Naive B cell (primary cell): ENCODE measurements at places on chromosomes 7 and 10.
A peak's percentile ranks its signal among the peaks of the same experiment; 100 is the strongest.

GRCh38 chr10:121236621-121237020, 361.6 kb downstream of the FGFR2 start:
- no peak for DNase-seq

- no peak for DNase-seq
These were observed 185.3 kb upstream of the PCLO start for GRCh38 chr7:83347945-83348444.

- DNase-seq, result no peak
These were observed 3.2 kb downstream of the AKR1B15 start for GRCh38 chr7:134552105-134552504.

DNA sequence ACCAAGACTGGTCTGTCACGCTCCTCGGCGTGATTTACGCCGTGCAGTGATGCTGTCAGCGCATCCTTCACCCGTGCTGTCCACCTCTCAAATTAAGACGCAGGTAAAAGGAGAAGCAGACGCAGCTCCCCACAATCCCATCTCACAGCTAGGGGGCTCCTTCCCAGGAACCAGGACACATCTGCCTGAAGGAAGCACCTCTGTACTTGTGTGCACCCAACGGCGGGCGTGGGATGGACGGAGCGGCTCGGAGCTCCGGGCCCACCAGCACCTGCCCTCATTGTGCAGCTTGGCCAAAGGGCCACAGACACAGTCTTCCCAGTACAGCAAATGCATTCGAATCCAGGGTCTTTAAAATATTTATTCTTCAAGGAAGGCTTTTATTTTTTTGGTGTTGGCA, 55.3 kb downstream of the STK32C start:
- no peak for DNase-seq

DNA sequence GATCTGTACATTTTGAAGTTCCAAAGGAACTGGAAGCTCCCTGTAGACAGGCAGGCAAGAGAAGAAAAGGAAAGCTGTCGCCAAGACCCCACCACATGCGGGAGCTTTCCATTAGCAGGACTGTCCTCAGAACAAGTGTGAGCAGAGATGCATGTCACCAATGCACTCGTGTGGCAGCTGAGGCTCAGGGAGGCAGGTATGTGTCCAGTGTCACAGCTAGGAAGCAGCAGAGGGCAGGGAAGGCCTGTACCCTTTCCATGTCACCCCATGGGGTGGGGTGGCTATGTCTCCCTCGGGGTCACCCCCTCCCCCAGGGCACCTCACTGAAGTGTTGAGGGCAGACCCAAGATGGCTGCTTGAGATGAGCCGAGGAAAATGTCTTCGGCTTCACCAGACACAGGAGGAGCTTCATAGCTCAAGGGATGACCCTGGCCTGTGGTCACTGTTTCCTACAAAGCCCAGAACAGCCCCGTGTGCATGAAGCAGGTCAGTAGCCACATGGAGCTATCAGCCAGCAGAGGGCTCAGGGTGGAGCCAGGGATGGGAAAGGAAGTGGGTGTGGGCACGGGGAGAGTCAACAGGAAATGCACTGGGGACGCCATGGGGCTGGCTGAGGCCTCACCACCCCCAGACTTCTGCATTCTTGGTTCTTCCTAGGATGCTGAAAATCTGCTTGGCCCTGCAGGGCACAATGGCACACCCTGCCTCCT, 96.6 kb downstream of the FAM53B start:
- DNase-seq, result peak; percentile 72

DNA sequence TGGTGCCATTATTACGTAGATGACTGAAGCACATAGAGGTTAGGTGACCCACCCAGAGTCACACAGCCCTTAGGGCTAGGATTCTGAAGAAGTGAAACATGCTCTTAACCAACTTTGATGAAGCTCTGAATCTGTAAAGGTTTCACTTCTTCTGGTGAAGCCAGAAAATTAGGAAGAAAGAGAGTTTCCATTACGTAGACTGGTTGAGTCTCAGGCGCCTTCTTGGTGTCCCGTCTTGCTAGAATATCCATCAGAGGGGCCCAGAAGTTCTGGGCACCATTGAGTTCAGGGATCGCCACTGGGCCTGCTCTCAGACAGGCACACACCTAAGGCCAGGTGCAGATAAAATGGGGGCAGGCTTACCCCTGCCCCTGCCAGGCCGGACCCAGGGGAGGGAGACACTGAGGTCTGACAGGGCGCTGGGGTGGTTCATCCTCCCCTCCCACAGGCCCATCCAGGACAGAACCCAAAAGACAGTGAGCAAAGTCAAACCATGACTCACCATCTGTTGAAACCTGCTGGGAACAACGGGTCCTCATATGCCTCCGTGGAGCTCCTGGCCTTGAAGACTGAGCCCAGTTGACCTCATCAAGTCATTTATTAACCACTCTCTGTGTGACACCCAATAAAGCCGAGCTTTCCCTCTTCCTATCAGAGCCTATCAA, 33.2 kb downstream of the DRGX start:
- DNase-seq, result no peak

DNA sequence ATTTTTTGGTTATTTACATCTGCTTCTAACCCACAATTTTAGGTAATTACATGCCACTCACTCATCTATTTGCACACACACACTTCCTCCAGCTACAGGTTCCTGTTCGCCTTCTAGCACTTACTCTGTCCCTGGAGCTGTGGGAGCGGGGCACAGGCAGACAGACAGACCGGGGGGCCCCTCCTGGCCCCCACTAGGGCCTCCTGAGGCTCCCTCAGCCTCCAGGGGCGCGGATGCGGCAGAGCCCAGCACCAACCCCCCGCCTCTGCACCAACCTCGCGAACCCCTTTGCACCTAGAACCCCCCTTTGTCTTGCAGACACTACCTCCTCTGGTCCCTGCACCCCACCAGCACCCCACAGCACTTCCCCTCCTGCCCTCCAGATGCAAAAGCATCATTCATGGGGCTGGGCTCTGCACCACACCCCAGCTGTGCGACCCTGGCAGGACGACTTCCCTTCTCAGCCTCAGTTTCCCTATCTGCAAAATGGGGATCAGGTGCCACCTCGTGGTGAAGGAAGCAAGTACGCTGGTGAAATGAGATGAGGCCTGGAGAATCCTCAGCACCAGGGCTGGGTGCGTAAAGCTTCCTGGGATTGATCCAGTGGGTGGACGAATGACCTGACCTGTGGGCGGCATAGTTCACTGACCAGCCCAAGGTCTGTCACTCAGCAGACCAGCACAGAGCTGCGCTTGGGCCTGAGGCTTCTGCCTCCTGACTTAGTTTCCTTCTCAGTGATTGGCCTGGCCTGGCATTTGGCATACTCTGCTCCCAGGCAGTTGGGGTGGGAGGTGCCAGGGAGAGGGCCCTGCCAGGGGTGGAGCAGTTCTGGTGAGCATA, 37.9 kb downstream of the ELFN1 start:
- DNase-seq, result no peak

- no peak for DNase-seq
These were observed 115.5 kb upstream of the AFAP1L2 start for GRCh38 chr10:114519756-114520293.

DNA sequence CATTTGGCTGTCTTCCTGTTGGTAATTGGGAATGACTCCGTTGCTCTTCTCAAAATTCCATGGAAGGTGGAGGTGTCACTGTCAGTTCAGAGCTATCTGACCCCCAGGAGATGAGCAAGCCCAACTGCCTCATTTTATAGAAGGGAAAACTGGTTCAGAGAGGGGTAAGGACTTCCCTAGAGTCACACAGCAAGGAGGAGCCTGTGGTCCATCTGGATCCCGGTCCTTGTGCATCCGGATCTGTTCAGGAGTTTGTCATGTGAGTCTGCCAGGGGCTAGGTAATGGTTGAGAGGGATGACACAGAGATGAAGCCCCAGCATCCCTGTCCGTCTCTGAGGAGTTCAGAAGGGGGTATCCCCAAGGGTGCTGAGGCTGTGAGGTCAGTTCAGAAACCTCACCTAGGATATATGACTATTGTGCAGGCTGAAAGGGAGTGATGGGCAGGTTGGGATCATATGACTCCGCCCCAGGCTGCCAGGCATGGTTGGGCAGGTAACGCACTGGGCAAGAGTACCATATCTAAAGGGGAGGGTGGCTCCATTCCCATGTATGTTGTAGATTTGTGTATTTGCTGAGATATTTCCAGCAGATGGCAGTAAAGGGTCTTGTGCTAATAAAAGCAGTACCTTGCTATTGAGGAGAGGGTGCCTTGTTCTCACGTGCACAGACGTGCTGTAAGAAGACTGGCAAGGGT, 16.0 kb upstream of the SLC29A3 start:
- DNase-seq, result peak; percentile 31

DNA sequence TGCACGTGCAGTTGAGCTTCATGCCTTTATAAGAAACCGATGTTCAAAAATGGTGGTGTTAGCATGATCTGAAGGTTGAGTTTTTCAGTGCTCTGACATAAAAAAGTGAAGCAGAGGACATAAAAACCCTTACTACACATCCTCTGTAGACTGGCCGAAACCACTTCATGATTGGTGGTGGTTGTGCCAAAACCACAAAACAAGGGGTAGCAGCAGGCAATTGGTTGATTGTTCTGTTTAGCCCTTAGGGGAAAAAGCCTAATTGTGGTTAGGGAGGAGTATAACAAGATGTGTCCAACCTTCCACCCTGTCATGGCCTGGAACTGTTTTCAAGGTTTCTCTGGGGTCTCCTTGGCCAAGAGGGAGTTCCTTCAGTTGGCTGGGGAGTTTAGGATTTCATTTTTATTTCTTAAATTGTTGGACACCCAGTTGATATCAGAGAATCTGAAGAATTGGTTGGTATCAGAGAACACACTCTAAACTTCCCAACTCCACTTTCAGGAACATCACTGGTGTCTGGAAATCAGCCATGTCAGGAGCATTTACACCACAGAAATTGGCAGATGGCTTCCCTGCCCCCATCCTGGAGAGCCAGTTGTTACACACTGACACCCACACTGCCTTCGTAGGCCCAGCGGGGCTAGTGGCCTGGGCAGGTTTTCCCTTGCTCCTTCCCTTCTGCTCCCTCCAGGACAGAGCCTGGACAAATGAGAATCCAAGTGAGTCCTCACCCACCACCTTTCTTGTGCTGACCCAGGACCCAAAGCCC, 18.8 kb downstream of the MRPS24 start:
- no peak for DNase-seq

GRCh38 chr7:41816111-41816510, 113.2 kb upstream of the INHBA start:
- no peak for DNase-seq

DNA sequence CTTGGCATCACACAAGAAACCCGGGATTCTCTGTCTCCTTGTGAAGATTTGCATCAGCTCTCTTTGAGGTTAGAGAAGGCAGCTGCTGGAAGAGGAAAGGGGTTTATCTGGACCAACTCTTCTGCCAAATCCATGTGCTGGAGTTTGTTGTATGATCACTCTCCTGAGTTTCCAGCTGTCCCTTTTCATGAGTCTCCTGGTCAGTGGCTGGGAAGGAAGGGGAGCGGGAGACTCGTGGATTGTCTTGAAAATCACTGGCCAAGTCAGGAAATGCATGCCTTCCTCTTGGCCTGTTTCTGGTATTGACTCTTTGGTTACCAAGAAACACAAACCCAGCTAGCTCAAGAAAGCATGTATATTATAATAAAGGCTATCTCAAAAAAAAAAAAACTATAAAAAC, 38.8 kb downstream of the TACR2 start:
- no peak for DNase-seq

DNA sequence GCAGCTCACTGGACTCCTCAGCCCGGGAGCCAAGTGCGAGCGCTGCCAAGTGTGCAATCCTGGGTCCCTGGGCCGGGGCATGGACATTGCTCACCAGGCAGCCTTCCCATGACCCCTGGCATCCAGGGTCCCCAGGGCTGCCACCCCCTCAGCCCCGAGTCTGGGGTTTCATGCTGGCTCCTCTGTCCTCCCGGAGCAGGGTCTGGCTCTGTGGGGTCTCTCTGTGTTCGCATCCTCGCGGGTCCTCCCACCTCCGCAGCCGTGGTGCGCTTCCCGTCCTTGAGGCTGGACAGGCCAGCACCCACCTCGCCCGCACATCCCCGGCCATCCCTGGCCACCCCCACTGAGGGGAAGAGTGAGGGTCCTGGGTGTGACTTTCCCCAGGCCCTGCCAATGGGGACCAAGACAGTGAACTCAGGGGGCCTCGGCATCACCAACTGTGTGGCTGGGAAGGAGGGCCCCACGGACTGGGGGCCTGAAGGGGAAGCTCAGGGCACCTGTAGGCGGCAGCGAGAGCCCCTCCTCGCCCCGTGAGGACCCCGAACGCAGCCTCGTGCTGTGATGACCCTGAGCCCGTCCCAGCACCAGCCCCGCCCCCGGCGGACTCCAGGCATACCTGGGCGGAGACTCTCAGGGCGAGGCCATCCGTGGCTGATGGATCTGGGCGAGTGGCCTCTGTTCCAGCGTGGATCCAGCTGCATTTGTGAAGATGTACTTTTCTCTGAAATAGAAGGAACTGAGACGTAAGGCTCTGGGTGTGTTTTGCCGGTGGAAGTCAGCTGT, 50.3 kb upstream of the CFAP46 start:
- no peak for DNase-seq

DNA sequence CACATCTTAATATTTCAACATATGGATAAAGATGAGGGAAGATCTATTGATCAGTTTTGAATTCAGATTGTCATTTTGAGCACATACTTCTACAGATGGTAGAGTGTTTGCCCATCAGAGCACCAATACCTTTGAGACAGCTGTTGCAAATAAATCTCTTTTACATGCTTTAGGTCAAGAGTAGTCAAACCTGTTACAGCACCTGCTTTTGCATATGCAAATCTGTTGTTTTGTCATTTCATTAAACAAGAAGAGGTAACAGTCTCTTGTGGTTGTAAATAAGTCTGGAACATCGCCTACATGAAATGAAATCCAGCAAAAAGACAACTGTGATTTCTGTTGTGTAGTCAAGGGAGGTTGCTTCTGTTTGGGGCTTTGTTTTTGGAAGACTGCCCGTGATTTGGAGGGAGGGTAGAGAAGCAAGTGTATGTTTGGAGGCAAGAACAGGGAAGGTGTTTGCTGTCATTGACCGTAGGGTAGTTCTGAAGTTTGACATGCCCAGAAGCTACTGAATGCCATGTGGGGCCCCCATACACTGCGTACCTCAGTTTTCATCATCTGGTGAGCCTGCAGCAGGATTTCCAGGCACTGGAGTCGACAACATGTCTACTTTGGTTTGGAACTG, 233.6 kb upstream of the PPP1R3A start:
- DNase-seq, result no peak

GRCh38 chr10:79185067-79185774, 116.5 kb downstream of the ZMIZ1 start:
- DNase-seq, result no peak

DNA sequence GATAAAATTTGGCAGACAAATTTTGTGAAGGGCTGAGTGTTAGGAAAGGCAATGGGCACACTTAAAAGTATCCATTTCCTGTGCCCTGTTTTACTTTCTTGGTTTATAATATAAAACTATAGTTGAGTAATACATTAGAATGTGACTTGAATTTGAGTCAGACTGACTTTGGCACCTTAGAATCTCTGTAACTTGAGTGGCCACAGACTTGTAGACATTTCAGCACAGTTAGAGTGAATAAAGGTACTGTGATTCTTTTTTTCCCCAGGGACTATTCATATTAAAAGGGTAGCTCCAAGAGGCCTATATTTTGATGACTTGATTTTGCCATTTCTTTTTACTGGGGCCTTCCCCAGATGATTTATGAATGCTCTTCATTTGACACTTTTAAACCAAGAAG, 22.4 kb downstream of the GBF1 start:
- no peak for DNase-seq

GRCh38 chr10:78745441-78745840, 323.3 kb upstream of the ZMIZ1 start:
- DNase-seq, result no peak
